CD4-positive, alpha-beta T cell treated with Interleukin-12 subunit alpha and Interleukin-12 subunit beta, for 1 hour (primary cell): ENCODE measurements at places on chromosomes 7 and 10.

GRCh38 chr10:404346-404745, 269.1 kb downstream of the ZMYND11 start:
- DNase-seq, result no peak

DNA sequence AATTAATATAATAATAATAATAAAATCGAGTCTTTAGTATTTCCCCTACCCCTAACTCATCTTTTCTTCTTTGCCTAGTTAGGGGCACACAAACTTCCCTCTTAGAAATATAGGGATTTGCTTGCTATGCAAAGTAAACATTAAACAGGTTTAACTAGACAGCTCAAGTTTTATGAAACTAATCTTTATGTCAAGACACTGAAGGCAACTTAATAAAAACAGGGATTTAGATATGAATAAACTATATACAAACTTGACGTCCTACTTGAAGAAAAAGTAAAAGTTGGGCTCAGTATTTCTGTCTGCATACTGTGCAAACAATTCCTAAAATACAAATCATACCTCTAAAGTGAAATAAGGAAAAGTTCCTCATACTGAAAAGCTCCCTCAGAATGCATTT, 52.1 kb upstream of the CAV2 start:
- no peak for DNase-seq

- DNase-seq, result no peak
Observed at GRCh38 chr7:38934536-38934935, 25.5 kb upstream of the VPS41 start.

DNA sequence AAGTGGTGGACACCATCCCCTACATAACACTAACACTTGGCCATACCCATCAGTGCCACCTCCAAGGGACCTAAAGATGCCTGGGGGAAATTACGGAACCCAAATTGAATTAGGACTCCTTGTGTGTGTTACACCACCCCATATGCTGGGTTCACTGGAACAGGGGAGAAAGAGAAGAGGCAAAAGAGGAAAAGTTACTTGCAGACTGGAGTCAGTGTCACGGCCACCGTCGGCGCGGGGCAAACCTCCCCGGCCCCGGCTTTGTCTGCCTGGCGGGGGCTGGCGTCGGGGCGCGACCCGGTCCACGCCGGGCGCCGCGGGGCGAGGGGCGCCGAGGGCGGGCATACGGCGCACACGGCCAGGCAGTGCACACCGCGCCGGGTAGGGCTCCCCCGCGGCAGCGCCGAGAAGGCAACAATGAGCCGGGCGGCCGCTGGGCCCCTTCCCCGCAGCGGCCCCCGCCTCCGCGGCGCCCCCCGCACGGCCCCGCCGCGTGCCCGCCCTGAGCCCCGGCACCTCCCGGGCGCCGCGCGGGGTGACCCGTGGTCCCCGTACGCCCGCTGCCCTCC, 171.1 kb downstream of the FAM107B start:
- DNase-seq, result peak; percentile 37

DNA sequence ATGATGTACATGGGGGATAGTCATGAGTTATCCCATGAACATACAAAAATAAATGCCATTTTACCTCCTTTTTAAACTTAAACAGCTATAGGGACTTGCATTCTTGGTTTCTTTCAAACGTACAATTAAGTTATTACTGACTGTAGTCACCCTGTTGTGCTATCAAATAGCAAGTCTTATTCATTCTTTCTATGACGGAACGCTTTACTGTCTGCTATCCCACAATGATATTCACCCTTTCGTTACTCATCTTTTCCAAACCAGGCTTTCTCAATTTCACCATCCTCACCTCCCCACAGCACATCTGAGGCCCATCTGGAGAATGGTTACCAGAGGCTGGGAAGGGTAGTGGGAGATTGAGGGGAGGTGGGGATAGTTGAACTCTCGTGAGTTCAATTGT, 218.8 kb downstream of the PHF14 start:
- no peak for DNase-seq

DNA sequence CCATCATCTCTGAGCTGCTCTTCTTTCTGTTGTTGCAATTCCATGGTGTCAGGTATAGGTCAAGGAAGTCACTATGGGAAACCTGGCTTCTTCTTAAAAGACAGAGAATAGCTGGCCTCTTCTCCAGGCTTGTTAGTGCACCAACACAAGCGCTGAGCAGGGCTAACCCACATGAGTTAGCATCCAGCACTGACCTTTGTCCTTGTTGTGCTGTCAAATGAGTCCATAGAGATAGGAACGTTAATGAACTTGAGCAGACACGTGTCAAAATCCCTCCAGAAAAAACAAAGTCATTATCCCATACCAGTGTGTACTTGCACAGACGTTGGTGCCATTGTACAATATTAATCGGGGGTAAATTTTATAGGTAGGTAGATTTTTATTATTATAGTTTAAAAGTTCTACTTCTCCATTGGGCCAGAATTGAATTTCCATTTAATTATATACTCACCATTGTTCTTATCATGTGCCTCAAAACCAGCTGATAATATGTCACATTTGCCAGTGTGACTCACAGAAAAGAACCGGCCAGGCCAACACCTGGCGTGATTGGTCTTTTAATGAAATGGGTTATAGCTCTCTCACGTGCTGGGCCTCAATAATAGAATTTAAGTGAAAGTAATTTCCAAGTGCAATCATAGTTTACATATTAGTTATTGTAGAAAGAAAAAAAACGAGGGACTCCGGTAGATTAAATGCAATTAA, 468.8 kb upstream of the MGMT start:
- DNase-seq, result no peak

- peak; percentile 67 for DNase-seq
Observed at GRCh38 chr7:128387216-128388144, 22.3 kb downstream of the IMPDH1 start.

DNA sequence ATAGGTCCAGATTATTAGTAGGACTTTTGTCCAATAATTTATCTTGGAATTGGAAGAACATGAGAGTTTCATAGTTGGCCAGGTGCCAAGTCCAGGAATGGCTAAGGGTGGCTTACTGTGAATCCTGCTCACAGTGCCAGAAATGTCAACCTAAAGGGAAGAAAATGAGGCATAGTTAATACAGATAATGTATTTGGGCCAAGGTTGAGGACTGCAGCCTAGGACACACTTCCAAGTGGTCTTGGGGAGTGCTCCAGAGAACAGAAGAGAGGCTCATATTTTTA, 78.2 kb downstream of the MAPK8 start:
- no peak for DNase-seq

GRCh38 chr7:26705567-26705966, 158.8 kb downstream of the SKAP2 start:
- no peak for DNase-seq

DNA sequence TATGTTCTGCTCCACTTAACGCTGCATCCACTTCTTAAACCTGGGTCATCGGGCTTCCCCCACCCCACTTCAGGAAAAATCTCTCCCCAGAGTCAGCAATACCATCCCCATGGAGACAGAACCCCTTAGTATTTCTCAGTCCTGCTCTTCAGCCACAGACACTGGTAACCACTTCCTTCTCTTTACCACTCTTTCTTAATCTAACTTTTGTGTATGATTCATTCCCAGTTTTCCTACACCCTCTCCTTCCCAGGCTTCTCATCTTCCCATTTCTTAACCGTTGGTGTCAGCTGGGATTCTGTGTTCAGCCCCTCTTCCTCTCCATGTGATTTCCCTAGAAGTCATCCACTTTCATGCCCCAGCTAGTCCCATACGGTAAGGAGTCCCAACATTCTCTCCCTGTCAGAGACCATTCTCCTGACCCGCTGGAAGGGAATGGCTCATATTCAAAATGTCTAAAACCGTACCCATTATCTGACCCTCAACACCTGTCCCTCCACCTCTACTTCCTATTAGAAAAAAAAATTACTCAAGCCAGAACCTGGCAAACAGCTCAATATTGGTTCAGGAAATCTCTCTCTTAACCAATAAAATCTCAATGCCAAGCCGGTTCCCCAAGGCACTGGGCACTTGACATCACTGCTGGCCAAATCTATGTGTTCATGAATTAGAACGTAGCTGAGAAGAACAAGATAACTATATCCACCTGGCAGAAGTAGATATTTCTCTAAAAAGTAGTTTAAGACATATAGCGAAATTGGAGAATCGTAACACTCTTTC, 89.4 kb downstream of the DGKI start:
- no peak for DNase-seq

DNA sequence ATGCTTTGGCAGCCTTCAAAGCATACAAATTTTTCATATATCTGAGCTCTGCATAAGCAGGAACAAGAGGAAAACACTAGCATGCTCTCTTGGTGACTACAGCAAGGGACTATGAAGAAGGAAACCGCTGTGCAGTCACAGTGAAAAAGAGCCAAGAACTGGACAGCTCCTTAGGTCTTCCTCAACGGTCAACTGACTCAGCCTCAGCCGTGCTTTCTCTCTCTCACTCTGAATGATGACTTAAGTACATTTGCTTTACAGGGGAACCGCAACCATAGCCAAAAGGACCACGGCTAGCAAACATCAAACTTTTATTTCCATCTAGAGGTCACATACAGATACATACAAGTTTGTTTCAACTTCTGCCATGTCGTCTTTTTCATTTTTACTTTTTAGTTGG, 69.9 kb downstream of the HYCC1 start:
- DNase-seq, result no peak

DNA sequence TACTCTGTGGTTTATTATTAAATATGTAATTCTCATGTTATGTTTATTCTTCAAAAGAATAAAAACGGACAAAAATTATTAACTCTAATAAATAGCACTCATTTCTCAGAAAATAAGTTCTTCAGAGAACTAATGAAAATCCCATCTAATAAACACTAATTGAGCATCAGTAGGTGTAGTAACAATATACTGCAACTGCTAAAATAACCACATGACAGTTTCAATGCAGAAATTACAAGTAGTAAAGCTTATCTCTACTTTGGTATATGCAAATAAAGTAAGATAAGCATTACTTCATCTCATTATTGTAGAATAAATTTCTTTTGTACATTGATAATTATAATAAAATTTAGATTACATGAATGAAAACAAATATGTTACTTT, 56.4 kb upstream of the DKK1 start:
- no peak for DNase-seq

DNA sequence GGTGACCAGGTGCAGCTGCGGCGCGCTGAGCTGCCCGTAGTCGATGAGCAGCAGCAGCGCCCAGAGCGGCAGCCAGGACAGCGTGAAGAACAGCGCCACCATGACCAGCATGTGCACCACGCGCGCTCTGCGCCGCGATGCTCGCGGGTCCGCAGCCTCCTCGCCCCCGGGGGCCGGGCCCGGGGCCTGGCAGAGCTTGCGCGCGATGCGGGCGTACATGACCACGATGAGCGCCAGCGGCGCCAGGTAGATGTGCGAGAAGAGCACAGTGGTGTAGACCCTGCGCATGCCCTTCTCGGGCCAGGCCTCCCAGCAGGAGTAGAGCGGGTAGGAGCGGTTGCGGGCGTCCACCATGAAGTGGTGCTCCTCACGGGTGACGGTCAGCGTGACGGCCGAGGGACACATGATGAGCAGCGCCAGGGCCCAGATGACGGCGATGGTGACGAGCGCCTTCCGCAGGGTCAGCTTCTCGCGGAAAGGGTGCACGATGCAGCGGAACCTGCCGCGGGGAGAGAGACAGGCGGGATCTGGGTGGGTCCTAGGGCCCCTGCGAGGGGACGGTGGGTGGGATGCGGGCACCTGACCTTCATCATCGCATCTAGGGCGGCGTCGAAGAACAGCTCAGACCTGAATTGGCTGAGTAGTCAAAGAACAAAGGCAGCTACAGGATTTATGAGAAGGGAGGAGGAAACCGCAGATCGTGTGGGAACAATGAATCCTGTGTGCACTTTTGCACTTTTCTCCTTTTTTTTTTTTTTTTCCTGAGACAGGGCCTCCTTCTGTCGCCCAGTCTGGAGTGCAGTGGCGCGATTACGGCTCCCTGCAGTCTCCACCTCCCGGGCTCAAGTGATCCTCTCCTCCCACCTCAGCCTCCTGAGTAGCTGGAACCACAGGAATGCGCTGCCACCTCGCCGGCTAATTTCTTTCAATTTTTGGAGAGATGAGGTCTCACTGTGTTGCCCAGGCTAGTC, 22.4 kb upstream of the PPA1 start:
- no peak for DNase-seq

GRCh38 chr10:133391249-133391635, 2.7 kb upstream of the MTG1 start:
- DNase-seq, result no peak

DNA sequence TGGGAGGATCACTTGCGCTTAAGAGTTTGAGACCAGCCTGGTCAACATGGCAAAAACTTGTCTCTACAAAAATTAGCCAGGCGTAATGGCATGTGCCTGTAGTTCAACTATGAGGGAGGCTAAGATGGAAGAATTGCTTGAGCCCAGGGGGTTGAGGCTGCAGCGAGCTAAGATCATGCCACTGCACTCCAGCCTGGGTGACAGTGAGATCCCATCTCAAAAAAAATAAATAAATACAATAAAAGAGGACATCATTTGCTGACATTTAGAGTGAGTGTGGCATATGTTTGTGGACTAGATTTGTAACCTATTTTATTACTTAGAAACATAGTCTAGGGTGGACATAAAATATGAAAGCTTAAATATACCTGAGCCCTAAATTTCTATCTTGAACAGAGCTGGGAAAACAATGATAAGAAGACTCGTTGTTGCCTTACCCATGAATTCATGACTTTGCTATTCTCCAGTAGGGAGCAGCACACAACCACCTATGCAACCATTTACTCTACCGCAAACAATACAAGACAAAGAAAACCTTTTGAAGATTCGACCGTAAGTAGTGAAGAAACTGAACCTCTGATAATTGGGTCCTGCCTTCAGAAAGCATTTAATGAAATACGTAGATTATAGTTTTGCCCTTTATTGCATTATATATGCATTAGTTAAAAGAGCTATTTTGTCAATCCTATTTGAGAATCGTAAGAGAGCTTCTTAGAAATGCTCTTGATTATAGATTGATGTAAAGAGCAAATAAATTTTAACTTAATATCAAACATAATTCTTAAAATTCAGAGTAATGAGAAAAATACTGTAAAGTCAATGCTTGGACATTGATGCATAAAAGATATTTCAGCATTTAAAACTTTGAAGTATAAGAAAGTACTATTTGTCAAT, 83.5 kb downstream of the GNAT3 start:
- no peak for DNase-seq

DNA sequence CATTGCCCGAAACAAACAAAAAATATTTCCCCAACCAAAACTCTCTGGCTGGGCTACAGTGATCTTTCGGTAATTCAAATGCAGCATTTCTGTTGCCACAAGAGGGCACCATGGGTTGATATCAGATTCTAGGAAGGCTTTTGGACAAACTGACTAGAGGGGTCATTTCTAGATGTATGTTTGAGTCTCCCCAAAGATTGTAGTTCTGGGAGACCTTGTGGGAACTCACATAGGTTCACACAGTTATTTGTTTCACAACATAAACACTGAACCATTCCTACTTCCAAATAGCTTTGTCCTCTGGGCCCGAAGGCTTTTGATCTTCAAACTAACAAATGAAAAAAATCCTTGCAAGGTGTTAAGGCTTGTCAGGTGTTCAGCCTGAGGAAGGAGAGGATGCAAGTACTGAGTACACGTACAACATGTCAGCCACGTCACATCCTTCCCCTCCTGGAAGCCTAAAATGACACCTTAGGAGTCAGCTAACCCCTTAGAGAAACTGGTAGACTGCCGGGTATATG, 37.0 kb upstream of the IL15RA start:
- DNase-seq, result peak; percentile 76
